Myocyte (in vitro differentiated cells): ENCODE measurements at places on chromosomes 7 and 10. TPM values are rescaled to one million over a fixed set of nuclear protein-coding genes. Genes with fewer than 3 reads are reported as not detected.

Gene CYP2C18
- total RNA-seq: 0.16 TPM in 1 of 2 replicates, not detected in the other

DNA sequence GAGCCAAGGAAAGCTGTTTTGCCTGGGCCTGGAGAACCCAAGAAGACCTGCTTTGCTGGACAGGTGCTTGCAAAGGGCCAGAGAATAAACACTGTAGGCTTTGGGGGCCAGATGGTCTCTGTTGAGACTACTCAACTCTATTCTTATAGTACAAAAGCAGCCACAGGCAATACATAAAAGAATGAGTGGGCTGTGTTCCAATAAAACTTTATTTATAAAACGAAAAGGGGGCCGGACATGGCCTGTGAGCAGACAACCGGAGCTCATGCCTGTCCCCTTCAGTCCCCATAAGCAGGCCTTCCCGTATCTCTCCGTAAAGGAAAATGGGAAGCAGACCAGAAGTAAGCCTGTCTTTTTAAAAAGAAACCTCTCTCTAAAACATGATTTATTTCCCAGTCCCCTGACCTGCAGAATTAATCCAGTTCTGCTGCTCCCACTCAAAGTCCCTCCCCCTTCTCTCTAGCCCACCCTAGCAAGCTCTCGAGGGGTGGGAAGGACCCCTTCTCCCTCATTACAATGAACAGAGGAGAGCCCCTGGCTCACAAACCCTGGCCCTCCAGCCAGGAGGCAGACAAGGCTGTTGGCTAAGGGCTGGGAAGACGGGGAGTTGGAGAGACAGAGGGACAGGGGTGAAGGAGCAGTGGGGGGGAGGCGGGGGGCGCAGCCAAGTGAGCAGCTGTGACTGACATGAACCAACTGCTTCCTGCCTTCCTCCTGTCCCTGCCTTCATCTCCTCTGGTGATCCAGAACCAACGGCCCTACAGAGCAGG, 177.8 kb downstream of the NEURL1 start:
- DNase-seq: no peak

- no peak for DNase-seq
Measured at GRCh38 chr10:85615556-85615955, 751.0 kb downstream of the GRID1 start.

- no peak for DNase-seq
Measured at GRCh38 chr7:4650433-4651047, 31.6 kb upstream of the FOXK1 start.

Gene CFAP70
- total RNA-seq: 1.0 and 1.8 TPM in 2 replicates

DNA sequence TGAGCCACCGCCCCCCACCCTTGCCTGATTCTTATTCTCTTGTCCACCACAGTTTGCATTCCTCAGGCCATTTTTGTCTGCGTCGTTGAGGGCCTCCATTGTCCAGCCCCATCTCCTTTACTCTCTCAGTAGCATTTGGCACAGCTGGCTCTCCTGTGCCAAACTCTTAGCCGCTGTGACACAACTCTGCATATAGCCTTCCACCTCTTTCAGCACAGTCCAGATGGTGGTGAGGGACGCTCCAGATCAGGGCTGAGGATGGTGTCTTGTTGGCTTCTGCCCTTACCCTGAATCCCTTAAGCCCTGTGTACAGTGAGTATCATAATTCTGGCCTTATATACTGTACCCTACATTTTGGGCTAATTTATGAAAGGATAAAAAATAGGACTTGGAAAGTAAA, 45.6 kb downstream of the BMPR1A start:
- DNase-seq: no peak

GRCh38 chr10:5551531-5552375, 27.0 kb downstream of the CALML3 start:
- DNase-seq: peak; percentile 90

- DNase-seq: no peak
Measured at GRCh38 chr10:50439806-50440205, 183.9 kb downstream of the SGMS1 start.

DNA sequence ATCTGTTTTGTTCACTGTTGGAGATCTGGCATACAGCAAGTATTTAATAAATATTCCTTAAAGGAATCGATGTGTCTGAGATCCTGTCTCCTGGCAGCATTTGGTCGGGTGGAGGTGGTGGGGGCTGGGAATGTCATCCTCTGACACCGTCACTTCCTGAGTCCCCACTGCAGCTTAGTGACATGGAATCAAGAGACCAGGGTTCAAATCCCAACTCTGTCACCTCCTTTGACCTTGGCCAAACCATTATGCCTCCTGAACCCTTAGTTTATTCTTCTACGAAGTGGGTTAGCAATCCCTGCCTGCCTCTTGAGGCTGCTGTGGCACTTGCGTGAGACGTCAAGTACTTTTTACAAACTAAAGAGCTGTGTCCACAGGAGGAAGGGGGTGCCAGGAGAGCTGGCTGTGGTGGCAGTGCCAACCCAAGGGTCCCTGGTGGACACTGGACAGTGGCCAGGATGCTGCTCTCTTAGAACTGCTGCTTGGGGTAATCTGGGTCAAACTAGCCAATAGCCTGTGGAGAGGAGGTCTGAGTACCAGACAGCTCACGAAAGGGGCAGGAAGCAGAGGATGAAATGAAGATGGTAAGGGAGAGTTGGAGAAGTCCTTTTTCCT, 8.0 kb upstream of the ZMIZ1 start:
- no peak for DNase-seq

Gene CALCR
- not detected in 2 replicates for total RNA-seq

Gene ZNF25
- total RNA-seq: 14.9 and 15.0 TPM in 2 replicates

- DNase-seq: no peak
Measured at GRCh38 chr10:69890065-69890847, 88.5 kb downstream of the COL13A1 start.

Gene NKX2-3
- 0.21 TPM in 1 of 2 replicates, not detected in the other for total RNA-seq

GRCh38 chr7:49187543-49188268, 263.4 kb downstream of the CDC14C start:
- no peak for DNase-seq

DNA sequence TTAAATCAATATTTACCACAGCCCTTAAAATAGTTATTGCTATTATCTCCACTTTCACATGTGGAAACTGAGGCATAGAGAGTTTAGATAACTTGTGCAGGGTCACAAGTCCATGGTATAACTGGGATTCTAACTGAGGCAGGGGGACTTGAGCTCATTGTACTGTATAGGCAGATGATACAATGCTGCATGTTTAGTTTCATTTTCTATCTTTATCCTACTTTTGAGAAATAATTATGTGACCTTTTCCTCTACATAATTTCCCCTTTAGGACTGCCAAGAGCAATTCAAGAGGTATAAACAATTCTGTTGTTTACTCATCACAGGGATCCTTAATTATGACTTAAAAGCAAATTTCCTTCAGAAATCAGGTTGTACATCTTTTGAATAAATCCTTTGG, 193.1 kb downstream of the SUGCT start:
- DNase-seq: no peak

Gene SLC25A13
- total RNA-seq: 25.0 and 25.5 TPM in 2 replicates

GRCh38 chr10:60942788-60943315, 1.1 kb downstream of the RHOBTB1 start:
- peak; percentile 46 for DNase-seq

DNA sequence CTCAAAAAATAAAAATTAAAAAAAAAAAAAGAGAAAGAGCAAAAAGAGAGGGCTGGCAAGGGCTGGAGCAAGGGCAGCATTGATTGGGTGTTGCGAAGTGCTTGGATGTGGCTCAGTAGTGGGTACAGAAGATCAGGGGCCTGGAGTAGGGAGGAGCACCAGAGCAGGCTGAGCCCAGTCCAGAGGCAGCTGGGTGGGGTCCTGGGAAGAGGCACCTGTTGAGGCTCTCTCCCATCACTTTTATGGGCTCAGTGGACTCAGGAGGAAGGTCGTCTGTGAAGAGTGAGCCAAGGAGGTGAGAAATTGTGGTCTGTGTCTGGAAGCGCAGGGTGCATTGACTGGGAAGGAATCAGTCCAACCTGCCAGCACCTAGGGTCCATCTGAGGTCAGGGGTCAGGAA, 11.8 kb upstream of the ZMIZ2 start:
- no peak for DNase-seq

GRCh38 chr10:73838008-73838567, 26.7 kb upstream of the NDST2 start:
- DNase-seq: no peak

- no peak for DNase-seq
Measured at GRCh38 chr7:13949445-13949844, 40.0 kb downstream of the ETV1 start.

DNA sequence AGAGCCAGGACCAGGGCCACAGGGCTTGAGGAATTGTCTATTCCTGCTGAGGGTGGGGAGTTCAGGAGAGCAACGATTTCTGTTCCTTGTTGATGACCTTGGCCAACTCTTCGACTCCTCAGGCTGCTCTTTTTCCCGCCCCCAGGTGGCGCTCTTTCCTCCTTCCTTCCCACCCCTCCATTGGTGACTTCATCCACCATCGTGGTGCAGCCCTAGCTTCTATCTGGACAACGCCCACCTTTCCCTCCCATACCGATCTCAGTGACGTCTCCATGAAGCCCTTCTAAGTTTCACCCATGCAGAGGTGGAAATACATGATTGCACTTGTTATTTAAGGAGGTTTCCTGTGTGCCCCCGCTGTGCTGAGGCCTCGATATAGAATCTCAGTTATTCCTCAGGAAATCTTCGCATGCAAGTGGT, 22.1 kb upstream of the CARD11 start:
- DNase-seq: peak; percentile 47

Gene RAB18
- total RNA-seq: 40.4 and 65.7 TPM in 2 replicates

DNA sequence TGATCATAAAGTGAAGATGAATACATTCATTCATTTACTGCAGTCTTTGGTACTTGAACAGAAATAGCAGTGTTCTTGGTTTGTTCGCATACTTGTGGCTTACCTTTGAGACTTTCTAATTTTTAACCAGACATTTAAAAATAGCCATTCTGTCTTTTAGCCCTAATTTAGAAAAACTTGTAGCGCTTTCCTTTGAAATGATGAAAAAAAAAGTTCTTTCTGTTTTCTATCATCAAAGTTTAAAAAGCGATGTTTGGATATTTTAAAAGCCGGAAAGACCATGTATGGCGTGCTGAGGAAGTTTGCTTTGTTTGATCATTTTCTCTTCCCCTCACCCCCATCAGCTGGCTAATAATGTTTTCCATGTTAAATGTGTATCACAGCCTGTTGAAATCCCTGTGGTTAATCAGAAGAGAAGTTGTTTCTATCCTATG, 116.3 kb downstream of the CUX1 start:
- no peak for DNase-seq

DNA sequence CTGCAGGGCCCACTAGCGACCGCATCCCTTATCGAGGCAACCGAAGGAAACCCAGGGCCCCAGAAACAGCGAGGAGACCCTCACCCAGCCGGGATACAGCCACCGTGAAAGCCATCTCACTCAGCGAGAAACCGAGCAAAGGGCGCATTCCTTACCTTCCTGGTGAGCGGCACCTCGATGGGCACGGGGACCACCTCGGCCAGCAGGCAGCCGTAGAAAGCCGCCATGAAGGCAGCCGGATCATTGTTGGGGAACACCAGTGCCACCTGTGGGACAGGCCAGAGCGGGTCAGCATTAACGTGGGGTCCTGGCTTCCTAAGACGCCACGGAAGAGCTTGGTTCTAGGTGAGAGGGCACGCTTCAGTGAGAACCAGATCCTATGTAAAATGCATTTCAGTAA, 263.7 kb downstream of the ZMYND11 start:
- no peak for DNase-seq

Gene NME8
- total RNA-seq: not detected in 2 replicates

DNA sequence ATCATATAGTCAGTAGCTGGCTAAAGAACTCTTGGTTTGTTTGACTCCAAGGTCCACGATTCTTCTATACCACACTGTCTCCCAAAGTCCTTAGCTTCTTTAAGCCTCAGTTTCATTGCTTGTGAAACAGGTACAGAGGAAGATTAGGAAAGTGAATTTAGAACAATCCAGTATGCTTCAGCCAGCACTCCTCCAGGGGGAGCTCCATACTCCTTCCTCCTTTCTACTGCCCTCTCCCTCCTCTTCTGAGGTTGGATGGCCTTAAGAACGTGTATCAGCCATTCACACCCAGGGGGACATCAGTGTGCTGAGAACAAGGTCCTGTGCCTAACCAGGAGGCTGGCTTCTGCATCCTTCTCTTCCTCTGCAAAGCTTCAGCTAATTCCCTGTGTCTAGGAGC, 54.8 kb upstream of the CALD1 start:
- DNase-seq: peak; percentile 38

Gene PLAC9
- total RNA-seq: 0.43 TPM in 1 of 2 replicates, not detected in the other

GRCh38 chr7:48028938-48029337, at the start of gene SUN3:
SUN3 (minus strand) TSS chr7:48029107; CDS start chr7:48028938, 169 bp downstream.
- no peak for DNase-seq

Gene GSTO2
- total RNA-seq: not detected in 2 replicates

Gene ADCYAP1R1
- total RNA-seq: not detected in 2 replicates

GRCh38 chr10:34890939-34891338, 75.8 kb upstream of the PARD3 start:
- DNase-seq: no peak

DNA sequence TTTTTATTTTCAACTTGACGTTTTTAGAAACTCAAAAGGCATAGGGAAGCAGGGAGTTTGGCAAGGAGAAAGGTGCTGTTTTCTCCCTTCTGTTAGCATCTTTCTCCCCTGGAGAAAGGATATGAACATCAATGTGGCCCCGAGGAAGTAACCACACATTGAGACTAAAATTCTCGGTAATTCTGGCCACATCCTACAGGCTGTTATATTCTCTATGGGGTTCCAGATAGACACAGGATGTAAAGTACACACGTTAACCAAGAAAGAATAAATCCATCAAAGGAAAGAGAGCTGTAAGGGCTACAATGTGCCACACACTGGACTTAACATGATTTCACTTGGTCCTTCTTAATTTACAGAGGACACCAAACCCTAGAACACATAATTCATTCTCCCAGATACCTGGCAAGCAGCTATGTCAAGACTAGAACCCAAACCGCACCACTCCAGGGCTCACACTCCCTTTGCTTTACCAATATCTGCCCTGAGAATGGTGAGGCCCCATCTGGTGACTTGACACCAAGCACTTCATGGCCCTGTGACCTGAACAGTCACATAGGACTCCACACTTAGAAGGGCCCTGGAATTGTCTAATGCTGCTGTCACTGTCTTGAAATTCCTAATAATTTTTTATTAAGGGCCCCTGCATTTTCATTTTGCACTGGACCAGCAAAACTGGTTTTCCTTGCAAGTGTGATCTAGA, 73.9 kb downstream of the PRLHR start:
- no peak for DNase-seq

GRCh38 chr7:28754447-28754846, 203.7 kb downstream of the TRIL start:
- no peak for DNase-seq

DNA sequence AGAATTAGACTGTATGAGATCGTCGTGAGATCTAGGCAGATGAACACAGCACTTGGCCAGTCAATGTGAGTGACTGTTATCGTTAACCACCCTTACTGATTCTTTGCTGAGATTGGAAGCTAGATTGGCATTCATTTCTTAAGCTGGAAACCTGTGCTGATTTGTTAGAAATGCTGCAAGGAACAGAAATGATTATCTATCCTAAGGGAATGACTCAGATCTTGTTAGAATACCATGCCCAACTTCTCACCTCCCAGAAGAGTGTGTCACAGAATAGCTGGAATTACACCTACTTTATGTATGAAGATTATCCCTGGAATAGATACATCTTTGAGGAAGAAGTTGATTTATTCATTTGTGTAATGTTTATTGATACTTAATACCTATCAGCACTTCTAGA, 275.2 kb downstream of the AUTS2 start:
- DNase-seq: no peak
